Stimulated activated CD4-positive, alpha-beta T cell treated with anti-CD3 and anti-CD28 coated beads, Interleukin-4, amount 100 ng/mL, for 1 hour (primary cell): ENCODE measurements at places on chromosomes 11 and 22.

GRCh38 chr11:2207212-2207611 is 35.6 kb upstream of the TH start:
- DNase-seq = no peak

DNA sequence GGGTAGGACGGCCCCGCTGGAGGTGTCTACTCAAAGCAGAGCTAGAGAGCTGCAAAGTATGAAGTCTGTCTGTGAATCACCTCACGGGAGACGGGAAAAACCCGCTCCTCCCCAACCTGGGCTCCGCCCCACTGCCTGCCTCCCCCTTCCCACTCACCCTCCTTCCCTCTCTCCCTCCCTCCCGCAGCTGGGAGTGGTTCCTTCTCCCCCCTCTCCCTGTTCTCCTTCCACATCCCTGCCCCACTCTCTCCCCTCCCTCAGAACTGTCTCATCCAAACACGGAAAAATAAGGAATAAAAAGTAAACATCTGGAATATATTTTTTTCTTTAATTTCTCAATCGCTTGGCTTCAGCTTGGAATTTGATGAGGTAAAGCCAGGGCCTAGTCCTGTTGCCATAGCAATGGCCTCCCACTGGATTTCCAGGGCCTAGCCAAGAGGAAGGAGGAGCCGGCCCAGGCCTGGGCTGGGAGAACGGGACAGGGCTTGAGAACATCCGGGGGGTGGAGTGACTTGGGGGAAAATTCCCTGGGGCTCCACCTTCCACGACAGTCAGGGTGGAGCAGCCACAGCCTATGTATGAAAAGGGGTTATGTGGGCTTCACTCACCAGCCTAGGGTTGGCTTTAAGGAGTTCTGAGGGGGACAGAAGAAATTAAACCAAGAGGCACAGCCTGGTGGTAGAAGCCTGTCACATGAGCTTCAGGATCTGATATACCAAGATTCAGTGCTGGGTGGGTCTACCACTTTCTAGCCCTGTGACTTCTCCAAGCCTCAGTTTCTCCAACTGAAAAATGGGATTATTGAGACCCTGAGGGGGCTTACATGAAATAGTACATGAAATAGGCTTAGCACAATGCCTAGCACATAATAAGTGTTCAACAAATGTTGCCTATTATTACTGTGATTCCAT is 2.2 kb downstream of the TNKS1BP1 start:
- peak; percentile 25 for DNase-seq

DNA sequence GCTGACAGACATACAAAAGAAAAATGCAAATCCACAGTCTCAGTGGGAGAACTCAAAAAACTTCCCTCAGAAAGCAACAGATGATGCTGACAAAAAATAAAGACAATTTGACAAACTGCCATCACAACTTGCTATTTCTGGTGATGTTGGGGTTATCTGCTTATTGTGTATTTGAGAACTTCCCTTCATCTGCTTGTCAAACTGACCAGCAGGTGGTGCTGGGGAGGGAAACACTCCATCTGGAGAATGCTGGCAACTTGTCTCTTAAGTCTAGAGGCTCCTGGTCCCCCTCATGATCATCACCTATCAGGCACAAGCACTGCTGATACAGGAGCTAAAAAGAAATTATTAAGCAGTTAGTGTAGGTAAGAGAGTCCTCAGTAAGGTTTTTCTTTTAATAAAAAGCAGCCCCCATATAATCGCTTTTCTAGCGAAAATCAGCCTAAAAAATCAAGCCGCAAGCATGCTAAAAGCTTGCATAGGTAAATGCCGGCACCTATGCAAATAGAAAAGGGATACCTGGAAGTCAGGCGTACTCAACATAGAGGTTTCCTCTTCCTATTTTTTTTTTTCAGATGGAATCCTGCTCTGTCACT is 9.8 kb upstream of the FAM111B start:
- DNase-seq = peak; percentile 66

GRCh38 chr11:82718307-82718706 is 15.4 kb downstream of the FAM181B start:
- DNase-seq = no peak

DNA sequence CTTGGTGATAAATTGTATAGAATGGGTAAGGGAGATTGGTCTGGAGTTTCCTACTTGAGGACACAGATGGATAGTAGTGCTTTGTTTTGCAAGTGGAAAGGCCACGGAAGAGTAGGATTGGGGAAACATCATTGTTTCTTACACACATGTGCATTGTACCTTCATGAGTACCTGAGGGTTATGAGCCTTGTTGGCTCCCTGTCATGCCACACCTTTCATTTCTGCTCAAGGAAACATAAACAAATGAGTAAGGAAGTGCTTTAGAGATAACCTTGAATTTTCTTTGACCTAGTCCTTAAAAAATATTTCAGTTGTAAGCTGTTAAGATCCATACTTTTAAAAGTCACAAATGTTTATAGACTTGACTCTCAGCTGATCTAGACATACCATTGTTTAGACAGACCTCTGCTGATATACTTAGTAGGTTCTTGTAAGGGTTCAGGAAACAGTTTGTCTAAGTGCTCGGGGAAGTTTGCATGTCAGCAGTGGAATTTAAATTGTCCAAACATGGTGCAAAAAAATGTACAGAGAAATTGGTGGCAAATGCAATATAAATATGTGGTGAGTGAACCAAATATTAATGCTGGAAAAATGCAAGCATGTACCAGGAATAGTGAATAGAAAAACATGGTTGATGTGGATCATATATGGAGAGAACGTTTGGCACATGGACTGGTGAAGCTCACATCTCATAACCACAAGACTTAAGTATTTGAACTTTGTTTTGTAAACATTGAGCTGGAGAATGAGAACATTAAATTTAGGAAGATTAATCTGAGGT is 40.9 kb downstream of the GAS2 start:
- no peak for DNase-seq

DNA sequence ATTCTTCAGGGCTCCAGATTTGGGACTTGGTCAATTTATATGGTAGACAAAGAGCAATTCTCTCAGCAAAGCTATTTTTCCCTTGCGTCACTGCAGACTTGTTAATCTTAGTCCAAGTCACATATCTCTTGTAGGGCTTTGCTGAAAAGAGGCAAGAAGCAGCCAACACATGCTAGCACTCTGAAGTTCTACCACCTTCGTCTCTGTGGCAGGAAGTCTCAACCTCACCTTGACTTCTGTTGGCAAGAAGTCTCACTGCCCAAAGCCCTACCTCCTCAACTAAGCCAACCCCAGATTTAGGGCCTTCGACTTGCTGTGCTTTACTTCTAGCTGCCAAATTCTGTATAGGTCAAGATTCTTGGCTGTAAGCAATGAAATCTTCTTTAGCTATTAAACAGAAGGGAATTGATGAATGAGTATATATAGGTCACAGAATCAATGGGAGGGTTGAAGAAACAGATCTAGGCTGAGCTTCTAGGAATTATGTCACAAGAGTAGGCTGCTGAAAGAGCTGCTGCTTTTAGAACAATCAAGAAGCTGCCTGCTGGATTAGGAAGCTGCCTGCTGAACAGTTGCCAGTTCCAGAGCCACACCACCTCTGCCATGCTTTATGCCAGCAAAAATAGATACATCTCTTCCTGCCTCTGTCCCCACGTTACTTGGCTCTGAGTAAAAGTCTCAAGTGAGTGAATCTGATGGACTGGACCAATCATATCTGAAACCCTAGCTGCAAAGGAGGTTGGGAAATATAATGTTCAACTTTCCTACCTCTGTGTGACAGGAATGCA is 17.6 kb upstream of the NCR3LG1 start:
- no peak for DNase-seq

DNA sequence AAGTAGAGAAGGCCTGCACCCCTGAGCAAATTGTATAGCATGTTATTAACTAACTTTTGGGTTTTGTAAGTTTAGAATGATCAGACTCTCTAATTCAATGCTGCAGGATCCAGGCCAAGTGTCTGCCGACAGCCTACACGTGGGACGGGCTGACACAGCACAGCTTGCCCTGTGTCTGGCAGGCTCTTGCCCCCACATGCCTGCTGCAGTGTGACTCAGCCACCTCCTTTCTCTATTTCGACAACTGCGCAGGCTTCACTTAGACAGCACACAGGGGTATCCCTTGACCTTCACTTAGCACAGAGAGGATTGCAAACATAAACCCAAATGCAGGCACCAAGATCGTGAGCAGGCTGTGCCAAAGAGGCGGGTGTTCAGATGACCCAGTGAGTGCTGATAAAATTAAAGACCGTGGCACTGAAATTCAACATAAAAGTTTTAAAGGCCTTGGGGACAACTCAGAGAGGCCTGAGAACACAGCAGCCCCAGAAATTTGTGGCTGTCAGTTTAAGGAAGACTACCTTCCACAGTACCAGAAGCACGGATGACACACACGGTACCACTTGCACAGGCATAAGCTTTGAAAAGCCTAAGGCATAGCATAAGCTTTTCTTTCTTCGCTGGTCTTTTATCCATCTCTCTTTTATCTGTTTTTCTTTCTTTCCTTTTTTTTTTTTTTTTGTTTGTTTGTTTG is 37.8 kb downstream of the SCN3B start:
- DNase-seq = no peak

DNA sequence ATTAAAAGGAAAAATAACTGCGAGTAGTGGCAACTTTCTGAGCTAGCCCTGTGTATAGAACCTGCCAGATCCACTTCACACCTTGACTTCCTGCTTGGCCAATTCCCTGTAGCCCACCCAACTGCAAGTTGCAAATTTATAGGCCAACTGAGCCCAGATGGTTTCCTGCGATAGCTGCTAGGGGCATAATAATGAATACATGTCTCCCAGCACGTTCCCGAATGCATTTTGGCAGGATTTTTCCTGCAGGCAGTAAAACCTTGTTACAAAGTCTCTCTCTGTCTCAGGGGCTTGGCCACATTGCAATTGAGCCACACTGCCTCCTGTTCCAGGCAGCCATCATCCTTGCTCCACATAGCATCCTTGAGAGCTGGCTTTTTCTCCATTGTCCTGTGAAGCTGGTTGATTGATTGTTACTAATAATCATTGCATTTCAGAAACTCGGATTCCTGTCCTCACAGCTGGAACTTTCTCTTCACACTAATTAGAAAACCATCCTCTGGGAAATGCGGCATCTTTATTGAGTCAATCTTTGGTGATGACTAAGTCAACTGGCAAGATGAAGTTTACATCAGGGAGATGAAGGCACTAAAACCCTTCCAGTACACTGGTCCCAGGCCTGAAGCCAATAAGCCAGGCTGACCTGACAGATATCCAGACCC is 18.6 kb upstream of the LMO2 start:
- no peak for DNase-seq

DNA sequence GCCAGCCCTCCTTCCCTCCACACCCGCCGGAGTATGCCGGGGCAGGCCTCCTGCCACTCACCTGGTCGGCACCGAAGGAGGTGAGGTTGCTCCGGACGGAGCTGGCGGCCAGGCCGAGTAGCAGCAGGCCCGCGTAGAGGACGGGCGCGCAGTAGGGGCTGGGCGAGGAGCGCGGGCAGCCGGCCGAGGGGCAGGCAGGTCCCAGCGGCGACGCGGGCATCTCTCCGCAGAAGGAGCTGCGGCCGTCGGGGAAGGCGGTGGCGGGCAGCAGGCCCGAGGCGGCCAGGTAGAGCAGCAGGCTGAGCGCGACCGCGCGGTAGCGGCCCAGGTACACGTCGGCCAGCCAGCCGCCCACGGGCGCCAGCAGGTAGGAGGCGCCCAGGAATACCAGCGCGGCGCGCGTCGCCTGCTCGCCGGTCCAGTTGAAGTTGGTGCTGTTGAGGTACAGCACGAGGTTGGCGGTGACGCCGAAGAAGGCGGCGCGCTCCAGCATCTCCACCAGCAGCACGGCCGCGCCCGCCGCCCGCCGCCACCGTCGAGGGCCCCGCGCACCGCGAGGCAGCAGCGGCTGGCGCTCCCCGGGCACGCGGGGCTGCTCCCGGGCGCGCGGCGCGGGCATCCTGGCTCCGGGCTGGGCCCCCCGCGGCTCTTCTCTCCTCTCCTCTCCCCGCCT is 907 bp downstream of the SLC15A3 start:
- DNase-seq = peak; percentile 40

DNA sequence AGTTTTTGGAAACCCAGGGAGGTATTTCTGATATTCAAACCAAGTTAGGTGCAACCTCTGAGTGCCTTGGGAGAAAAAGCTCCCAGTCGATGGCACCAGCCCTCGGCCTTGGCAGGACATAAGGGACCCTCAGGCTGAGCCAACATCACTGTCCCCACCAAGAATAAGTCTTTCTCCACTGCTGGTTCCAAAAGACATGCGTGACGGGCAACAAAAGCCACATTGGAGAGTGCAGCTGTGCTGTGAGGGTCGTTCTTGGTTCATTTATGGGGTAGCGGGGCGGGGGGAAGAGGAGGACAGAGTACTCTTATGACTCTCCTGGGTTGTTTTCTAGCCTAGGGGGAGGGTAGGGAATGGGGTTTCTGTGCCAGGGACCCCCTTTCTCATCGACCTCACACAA is 11.2 kb upstream of the TPCN2 start:
- no peak for DNase-seq

DNA sequence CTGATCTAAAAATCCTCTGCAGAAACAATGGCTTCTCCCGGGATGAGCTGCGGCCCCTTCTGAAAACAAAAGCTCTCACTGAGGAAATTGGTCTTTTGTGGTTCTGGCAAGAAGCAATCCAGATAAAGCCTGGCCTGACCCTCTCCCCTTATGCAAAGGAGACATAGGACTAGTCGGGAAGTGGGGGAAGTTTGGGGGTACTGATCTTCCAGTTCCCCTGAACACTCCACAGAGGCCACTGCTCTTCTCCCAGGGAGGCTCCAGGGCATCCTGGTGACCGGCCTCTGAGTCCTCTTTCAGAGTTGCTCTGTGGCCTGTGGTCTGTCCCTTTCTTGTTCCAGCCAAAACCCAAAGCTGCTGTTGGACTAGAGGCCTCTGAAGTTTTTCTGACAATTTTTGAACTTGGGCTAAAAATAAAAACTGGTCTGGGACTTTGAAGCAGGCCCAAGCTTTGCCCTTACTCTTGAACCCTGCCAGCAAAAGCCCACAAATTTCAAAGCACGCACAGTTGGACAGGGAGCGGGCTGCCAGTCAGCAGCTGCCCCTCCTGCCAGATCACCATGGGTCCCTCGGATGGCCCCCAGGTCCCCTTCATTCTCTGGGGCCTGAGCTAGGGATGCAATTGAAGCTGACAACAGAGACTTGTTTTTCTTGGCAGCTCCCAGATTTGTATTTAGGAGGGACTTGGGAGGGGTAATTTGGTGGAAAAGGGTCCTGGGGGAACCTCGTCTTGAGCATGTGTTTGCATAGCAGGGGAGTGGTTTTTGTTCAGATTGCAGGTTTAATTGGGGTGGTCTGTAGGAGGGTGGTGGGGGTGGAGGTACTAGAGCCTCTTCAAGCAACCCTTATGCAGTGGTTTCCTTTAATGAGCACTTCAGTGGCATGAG is 381.6 kb upstream of the CADM1 start:
- no peak for DNase-seq

- no peak for DNase-seq
Measured at GRCh38 chr11:18491924-18492323, 34.8 kb downstream of the TSG101 start.

DNA sequence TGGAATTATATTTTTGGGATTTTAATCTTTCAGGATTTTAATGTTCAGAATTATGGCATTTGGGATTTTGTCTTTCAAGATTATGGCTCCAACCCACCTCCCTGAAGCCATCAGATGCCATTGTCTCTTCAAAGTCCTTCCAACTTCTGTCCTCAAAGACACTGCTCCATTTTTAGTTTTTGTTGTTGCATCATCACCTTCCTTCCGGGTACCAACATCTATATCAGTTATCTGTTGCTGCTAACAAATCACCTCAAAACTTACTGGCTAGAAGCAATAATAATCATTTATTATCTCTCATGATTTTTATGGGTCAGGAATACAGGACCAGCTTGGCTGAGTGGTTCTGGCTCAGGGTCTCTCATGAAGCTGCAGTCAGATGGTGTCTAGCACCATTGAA is 138.8 kb upstream of the ZBED5 start:
- no peak for DNase-seq

- no peak for DNase-seq
Measured at GRCh38 chr22:44920183-44920582, 89.6 kb downstream of the PHF21B start.

- no peak for DNase-seq
Measured at GRCh38 chr11:9982127-9982795, 311.8 kb downstream of the SBF2 start.
